NCI-H524 (cell line): ENCODE measurements at places on chromosomes 11 and 22.
A peak's percentile ranks its signal among the peaks of the same experiment; 100 is the strongest.

DNA sequence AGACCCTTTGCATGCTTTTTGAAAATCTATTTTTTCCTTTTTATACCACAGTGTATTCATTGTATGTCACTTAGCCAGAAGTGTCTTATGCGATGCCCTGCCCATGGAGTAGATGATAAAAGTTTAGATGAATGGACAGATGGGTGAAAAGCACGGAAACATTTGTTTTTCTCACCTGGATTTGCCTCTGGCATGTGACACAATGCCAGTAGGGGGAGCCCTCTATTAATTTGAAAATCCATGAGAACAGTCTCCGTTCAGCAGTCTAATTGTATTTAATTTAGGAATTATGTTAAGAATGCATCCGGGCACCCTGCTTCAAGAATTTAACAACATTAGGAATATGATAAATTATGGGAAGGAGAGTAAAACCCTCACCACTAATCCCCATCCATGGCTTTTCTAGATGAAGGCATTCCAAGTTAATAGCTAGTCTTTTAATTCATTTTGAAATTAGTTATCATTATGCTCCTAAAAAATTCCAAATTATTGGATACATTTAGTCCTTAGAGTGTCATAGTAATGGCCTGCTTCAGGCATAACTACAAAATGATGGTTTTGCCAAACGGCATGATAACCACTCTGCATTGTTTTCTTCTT lies 55.3 kb upstream of the ALKBH3 start:
- no peak for DNase-seq

DNA sequence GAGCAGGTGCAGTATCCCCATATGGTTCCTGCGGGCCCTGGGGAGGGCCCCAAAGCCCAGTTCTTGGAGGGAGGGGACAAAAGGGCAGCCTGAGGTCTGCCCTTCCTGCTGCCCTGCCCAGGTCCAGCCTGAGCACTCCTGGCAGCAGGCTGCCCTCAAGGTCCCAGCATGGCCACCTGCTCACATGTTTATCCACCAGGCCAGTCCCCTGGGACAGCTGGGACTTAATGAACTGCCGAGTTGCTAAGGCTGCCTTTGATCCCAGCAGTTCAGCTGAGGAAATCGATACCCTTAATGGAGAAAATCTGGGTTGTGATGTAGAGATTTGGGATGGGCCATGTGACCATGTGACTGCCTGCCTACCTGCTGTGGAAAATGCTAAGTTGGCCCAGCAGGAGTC lies 146.2 kb downstream of the TRIM29 start:
- peak; percentile 81 for DNase-seq

DNA sequence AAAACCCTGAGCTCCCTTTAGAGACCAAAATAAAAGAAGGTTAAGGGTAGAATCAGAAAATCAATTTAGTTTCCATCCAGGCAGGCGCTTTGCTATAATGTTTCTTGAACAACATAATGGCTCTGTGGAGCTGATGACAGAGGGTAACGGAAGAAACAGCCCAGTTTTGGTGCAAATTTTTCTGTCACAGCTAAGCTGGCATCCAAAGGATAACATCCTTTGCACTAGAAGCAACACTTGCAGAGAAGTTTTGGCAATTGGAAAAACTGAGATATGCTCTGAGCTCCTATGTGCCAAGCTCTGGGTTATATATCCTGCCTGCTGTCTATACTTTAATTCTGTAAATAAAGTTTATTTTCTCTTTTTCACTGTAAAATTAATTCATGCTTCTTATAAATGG lies 495.3 kb upstream of the API5 start:
- DNase-seq = no peak

- DNase-seq = no peak
Measured at GRCh38 chr11:69529001-69529400, 47.5 kb downstream of the LINC01488 start.

DNA sequence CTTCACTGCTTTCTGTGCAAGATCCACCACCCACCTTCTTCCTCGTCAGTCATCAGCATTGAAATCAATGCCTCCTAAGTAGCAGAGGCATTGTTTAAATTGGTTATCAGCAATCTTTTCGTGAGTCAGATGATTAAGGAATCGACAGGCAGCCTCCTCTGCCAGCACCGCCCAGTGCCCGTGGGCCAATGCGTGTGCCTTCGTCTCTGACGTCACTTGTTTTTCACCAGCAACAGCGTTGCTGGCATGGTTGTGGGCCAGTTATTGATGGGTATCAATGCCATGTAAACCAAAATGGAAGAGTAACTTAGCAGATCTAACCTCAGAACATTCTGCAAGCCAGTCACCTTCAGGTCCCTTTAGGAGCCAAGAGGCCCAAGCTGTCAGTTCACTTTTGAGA lies 69.6 kb downstream of the BARX2 start:
- DNase-seq = no peak

GRCh38 chr11:122681735-122682134 lies 26.2 kb downstream of the UBASH3B start:
- DNase-seq = peak; percentile 51

DNA sequence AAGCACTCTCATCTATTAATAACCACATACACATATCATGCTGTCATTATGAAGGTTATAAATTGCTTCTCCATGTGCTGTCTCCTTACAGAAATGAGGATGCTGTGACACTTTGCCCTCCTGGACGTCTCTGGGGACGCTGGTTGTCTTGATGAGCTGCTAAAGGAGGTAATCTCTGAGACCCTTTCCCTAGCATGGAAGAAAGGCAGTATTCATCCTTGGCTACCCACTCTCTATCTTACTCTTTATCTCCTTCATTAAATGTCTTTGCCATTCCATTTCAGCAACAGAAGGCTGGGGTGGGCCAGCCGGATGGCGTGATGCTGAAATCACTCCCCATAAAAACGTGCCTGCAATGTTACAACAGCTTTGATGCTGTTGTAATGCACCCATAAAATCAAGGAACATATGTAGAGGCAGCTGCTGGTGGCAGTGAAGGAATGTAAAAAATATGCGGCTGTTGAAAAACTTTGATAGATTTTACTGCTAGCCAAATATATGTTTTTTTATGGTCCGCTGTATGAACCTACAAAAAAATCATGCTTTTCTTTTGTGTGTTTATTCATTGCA lies 715.1 kb upstream of the API5 start:
- DNase-seq = no peak

- no peak for DNase-seq
Measured at GRCh38 chr22:17583151-17583550, 19.9 kb downstream of the SLC25A18 start.

GRCh38 chr11:34150494-34151151 lies 45.2 kb downstream of the NAT10 start:
- no peak for DNase-seq

GRCh38 chr11:9817191-9817590 lies 153.3 kb downstream of the SWAP70 start:
- no peak for DNase-seq

- no peak for DNase-seq
Measured at GRCh38 chr11:50379484-50379883, 346.8 kb downstream of the OR4C45 start.

DNA sequence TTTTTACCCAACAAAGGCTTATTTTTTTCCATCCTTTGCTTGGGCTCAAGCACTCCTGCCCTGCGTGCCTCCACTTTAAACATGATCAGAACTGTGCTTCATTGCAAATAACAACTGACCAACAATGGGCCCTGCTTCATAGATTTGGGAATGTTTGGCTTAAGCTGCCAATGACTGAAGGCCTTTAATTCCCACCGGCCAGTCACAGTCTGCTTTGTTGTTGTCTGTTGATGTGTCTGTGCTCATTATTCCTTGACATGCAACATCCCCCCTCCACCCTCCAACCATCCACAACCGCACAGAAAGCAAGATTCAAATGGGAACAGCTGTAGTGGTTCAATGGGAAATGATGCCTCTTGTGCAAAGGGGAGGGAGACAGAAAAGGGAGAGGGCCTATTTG lies 23.0 kb downstream of the PAX6 start:
- DNase-seq = no peak

GRCh38 chr11:129728581-129728980 lies 87.1 kb upstream of the TMEM45B start:
- peak; percentile 88 for DNase-seq

DNA sequence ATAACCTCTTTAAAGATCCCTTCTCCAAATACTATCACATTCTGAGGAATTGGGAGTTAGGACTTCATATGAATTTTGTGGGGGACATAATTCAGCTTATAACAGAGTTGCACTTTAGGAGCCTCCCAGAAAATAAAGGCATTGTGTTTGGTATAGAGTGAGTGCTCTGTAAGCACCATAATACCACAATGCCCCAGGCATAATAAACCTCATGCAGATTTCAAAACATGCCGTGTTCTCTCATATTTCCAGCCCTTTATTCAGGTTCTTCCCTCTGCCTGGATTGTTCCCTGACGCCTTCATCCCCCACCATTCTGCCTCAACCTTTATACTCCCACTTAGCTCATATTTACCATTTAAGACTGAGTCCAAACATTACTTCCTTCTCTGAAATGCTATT lies 398.8 kb upstream of the FAT3 start:
- no peak for DNase-seq

- DNase-seq = no peak
Measured at GRCh38 chr11:101807531-101807930, 107.3 kb upstream of the CEP126 start.

GRCh38 chr11:95371153-95371552 lies 140.2 kb upstream of the SESN3 start:
- DNase-seq = no peak

GRCh38 chr11:64762277-64762673 lies 2.5 kb upstream of the PYGM start:
- DNase-seq = no peak

GRCh38 chr11:20596205-20597153 lies 2.9 kb upstream of the SLC6A5 start:
- DNase-seq = no peak

DNA sequence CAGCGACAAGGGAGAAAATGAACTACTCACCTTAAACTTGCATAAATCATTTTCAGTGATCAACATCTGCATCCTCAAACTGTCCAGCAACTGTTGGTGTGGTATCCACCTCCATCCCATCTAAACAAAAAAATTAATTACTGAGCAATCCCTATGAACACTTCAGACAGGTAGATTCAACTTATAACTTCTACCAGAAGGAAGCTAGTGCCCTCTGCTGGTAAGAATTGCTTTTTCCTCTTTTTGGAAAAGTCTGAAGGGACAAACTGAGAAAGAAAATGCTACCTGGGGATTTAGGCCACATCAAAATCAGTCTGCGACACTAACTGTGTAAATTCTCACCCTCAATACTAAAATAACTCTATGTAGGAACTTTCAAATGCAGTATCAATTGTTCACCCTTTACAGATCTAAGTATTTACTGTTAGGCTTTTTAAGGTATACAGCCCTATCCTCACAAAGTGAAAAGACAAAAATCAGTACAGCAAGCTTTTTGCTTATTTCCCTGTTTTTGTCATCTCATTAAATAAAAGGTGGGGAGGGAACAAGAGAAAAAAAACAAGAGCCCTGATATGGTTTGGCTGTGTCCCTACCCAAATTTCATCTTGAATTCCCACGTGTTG lies 17.9 kb downstream of the CLNS1A start:
- peak; percentile 53 for DNase-seq

DNA sequence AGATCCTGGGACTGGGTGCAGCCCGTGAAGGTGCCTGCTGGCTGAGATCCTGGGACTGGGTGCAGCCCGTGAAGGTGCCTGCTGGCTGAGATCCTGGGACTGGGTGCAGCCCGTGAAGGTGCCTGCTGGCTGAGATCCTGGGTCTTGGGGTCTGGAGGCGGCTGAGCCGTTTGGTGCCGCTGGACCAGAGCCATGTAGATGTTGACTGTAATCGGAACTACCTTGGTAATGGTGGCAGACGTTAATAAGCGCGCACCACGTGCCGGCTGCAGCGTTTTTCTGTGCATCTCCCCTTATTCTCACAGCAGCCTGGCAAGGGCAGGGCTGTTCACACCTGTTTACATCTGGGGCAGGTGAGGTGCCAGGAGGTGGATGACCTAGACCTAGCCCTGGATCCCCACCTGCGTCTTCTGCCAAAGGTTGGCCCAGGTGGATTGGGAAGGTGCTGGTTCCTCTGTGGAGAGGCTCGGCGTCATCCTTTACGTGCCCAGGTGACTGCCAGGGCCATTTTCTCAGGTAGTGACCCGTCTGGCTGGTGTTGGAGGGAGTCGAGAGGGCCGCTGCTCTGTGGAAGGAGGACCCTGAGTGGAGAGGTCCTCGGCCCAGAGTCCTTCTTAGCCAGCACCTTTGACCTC lies 382.5 kb downstream of the TBC1D22A start:
- DNase-seq = no peak

GRCh38 chr11:92267968-92268367 lies 43.4 kb downstream of the FAT3 start:
- no peak for DNase-seq

DNA sequence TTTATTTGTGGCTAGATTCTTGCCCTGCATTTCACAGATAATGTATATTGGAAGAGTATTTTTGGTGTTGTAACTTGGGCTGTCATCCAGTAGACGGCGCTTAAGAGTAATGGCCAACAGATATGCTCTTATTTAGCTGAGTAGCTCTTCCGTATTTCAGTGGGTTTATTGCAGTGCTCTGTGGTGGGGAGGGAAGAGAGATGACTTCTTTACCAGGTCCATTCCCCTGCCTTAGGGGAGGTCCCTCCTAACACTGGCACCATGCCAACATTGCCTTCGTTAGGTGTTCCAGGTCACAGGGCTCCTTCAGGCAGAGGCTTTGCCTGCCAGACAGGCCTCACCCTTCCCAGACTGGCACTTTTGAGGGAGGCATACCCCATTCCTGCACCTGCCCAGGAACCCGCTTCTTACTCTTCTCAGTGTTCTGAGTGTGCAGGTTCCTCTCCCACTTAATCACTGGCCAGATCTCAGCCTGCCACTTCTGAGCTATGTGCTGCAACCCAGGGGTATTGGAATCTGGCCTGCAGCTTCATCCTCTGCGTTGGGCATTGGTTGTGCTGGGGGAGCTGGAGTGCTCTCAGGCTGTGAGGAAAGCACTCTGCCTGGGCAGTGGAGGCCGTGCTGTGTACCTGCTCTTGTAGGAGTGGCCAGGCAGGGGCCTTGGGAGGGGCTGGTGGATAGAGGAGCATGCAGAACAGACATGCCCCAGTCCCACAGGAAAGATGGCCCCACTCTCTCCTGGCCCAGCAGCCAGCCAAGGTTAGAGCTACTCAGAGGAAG lies 29.4 kb upstream of the SLN start:
- peak; percentile 22 for DNase-seq

DNA sequence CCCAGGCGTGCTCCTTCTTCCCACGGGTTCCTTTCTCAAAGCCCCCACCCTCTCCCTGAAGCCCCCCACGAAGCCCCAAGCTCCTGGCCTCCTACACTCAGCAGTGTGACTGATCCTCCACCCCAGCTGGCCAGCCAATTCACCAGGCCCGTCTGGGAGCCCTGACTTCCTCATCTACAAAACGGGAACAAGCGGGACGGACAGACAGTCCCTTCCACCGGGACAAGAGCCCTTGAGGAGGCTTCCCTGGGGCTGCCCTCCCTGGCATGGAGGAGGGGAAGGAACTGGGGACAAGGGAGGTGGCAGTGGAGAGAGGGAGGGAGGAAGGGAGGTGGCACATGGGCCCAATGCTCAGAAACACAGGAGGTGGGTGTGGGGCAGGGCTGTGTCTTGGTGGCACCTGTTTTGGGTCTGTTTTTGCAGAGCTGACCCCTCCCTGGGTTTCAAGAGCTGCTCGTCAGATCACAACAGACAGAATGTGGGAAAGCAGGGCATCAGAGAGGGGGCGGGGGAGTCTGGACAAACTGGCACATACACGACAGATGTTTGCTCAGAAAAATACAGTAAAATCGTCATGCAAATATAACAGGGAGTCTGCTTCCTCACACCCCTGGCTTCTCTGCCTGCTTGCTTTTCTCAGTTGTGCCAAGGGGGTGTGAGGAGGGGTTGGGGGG lies 56.8 kb downstream of the ELFN2 start:
- peak; percentile 65 for DNase-seq

GRCh38 chr11:117834838-117835443 lies 10.4 kb upstream of the FXYD2 start:
- no peak for DNase-seq
